H9 (cell line): ENCODE measurements at places on chromosomes 5 and 9.

DNA sequence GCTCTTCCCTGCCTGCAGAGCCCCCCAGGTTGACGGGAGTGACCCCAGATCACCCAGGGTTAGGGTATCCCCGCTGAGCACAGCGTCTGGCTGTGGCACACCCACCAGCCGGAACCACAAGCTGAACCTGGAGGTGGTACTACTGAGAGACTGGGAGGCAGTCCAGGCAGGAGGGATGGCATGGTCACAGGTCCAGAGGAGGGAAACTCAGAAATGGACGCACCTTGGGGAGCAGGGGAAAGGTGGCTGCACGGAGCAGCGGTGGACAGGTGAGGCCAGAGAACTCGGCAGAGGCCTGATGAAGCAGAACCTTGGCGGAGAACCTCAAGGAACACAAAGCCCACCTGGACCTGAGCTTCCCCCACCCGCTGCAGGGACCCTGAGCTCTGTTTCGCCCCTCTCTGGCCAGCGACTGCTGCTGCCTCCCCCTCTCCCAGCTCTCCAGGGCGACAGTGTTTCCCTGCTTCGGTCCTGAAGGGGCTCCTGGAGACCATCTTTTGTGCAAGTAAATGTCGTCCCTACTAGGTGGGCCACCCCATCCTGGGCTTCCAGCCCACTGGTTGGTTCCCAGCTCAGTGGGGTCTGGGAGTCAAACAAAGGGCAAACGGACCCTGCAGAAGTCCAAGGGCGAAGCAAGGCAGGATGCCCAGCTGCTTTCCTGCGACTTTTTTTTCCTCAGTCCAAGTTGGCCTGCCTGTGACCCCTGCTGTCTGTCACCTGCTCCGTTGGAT is 845 bp downstream of the ADGRD2 start:
- DNase-seq, result peak; percentile 36

- no peak for DNase-seq
These were observed 556 bp downstream of the MTREX start for GRCh38 chr5:55308254-55308836.

DNA sequence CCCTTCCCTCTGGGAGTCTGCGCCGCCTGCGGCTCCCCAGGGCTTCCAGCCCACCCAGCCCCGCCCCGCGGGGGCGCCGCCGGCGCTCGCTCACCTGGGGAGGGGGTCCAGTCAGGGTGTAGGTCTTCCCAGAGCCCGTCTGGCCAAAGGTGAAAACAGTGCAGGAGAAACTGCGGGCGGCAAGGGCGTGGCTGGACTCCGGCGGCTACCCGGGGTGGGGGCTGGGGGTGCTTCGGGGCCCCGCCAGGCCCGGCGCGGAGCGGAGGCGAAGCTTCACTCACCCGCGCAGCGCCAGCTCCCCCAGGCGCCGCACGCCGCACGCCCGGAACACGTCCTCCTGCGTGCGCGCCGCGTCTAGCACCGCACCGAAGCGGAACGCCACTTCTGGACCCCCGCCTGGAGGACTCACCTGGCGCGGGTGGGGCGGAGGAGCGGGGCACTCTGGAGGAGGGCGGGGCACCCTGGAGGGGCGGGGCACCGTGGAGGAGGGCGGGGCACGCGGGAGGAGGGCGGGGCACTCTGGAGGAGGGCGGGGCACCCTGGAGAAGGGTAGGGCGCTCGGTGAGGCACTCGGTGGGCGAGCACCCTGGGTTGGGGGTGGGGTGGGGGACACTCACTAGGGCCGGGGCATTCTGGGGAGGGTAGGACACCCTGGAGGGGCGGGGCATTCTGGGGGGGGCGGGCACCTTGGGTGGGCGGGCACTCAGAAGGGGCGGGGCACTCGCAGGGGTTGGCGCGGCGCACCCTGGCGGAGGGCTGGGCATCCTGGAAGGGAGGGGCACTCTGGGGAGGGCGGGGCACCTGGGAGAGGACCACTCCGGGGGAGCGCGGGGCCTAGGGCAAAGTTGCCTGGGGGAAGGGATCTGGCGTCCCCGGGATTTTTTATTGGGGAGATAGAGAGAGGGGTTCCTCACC is 814 bp downstream of the KIF12 start:
- DNase-seq, result peak; percentile 86

- DNase-seq, result no peak
These were observed 740.2 kb downstream of the TLR4 start for GRCh38 chr9:118444403-118444802.

- DNase-seq, result no peak
These were observed 63.4 kb downstream of the DENND1A start for GRCh38 chr9:123866497-123866896.

DNA sequence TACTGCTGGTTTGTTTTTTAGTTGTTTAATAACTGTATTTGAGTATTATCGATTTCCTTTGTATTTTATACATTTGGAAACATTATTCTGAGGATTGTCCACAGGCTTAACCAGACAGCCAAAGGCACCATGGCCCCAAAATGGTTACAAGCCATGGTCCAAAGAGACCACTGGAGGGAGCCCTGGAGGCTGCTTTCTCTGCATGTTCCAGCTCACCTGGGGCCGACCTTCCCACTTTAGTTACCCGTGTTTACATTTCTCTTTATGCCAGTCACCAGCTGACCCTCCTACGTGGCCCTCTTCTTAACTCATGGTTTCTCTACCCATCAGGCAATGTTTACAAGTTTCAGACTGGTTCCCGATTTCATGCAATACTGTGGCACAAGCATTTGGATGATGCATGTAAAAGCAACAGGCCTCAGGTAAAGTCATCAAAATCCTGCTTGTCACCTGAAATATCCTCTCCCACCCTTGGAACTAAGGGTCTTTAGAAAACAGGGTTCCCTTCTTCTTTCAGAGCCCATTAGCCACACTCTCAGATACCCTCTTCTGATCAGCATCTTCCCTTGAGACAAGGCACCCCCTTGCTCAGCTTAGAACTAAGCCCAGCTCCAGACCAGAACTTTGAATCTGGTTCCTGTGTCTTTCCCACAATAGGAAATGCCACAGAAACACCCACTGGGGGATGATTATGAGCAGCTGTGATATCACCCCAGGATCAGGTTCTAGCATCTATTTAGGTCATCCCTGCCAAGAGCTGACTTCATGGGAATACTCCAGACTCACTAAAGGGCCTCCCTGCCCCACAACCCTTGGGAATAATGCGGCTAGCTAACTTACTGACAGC is 49.9 kb upstream of the GARNL3 start:
- peak; percentile 72 for DNase-seq

GRCh38 chr5:133467335-133467779 is 145.0 kb downstream of the FSTL4 start:
- DNase-seq, result no peak

DNA sequence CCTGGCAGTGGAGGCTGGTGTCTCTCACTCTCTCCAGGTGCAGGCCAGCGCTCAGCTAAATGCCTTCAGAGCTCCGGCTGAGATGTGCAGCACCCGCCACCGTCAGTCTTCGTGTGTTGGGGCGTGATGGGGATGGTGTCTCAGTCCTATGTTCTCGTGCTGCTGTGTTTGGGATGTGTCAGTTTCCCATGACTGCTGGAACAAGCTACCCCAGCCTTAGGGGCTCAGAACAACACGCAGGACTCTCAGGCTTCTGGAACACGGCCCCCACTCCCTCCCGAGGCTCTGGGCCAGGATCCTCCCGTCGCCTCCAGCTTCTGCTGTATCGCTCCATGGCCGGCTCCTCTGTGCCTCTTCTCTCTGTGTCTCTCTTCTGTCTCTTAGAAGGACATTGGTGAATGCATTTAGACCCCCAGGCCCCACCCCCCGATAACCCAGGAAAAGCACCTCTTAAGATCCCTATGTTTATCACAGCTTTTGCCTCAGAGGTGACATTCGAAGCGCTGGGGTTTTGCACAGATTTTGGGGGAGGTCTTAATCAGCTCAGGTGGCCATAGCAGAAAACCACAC is 9.6 kb upstream of the CEP72 start:
- no peak for DNase-seq

- DNase-seq, result no peak
These were observed 550 bp downstream of the IFNE start for GRCh38 chr9:21481470-21482056.

DNA sequence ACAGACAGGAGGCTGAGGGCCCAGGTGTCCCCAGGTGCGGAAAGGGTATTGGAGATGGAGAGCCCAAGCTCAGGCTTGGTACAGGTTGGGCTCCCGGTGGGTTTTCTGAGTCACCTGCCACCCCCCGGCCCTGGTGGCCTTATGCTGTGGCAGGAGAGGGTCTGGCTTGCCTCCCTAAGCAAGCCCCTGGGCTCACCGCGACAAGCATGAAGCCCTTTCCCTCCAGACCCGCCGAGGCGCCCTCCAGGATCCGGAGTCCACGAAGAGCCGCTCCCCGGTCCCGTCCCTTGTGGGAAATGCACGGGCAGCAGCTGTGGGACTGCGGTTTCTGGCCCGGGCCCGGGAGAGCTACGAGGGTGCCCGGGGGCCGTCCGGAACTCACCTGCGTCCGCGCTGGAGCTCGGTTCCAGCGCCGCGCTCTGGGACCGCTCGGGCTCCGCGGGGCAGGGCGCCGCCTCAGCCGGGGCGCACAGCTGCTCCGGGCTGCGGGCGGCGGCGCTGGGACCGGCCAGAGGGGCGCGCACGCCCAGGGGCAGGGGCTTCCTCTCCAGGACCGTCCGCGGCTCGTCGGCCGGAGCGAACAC is 757 bp downstream of the SAPCD2 start:
- DNase-seq, result no peak

DNA sequence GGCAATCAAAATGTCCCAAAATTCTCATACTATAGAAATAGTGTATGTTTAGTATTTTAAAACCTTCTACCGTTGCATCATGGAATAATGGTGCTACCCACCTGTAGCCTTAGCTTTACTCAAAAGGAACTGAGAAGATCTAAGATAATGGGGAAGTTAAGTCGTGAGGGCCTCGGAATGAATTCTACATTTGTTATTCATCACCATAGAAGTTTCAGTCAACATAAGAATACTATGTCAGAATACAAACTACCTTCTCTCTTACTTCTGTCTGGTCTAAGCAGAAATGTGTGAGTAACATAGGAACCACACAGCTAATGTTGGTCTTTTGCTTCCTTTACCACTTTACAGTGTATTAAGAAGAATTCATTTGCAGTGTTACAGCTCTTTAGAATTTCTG is 43.2 kb downstream of the RFK start:
- DNase-seq, result no peak

DNA sequence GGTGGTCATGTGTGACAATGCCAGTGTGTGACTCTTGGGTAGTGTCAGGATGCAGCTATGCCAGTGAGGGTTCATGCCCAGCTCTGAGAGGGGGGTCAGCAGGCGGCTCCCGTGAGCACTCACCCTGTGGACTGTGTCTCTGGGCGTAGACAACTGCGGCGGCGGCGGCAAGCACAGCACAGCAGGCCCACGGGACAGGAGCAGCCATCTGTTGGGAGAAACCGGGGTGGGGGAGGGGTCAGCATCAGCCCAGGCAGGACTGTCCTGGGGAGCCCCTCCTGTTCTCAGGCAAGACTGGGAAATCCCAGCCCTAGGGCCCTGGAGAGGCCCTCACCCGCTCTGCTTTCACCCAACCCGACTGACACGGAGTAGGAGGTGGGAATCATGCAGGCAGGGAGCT is 20.8 kb downstream of the CNTFR start:
- no peak for DNase-seq

DNA sequence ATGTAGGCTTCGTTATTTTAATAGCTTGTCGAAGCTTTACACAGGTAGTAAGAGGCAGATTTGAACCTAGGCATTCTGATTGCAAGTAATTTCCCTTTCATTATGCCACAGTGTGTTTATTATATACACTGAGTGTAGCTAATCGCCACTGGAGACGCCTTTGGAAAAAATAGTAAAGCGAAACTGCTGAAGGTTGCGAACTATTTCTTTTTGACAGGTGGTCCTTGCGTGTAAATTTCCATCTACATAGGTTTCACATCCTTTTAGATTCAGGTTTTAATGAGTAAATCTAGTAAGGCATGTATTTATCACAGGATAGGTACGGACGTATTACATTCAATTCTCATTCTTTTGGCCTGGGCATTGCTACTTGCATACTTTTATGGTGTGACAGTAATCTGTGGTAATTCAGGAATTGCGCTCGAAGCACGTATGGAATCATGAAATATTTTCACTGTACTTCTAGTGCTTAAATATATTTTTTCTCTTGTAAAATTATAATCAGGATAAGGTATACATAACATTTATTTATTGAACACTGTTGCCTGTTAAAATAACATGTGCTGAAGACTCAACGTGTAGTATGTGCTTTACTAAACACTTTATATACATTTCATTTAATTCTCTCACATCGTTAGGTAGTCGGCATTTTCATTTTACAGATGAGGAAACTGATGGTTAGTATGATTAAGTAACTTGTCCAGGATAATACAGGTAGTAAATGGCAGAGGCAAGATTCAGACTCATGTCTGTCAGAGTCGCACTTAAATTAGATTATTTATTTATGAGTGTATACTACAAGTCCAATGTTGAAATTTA is 1.8 kb downstream of the MARCHF6 start:
- no peak for DNase-seq

- DNase-seq, result no peak
These were observed 300.8 kb downstream of the SEMA5A start for GRCh38 chr5:9245071-9245470.
